ENCODE measurements at places on chromosomes 5 and 9.

DNA sequence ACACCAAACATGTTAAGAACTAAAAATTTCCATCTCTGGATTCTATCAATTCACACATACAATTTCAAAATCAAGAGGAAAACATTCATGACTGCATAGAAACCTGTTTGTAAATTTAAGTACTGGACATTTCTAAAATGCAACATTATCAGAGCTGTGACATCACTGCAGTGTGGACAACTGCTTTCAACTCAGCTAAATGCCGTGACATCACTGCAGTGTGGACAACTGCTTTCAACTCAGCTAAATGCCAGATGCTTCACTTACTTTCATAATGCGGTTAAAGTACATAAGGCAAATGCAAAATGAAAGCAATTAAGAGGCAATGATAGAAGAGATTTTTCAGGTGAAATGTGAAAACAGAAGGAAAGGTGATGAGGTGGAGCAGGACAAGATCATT lies 161.5 kb downstream of the ARL15 start:
- DNase-seq, result no peak

- no peak for DNase-seq
Observed at GRCh38 chr5:147310059-147310704, 75.4 kb downstream of the STK32A start.

DNA sequence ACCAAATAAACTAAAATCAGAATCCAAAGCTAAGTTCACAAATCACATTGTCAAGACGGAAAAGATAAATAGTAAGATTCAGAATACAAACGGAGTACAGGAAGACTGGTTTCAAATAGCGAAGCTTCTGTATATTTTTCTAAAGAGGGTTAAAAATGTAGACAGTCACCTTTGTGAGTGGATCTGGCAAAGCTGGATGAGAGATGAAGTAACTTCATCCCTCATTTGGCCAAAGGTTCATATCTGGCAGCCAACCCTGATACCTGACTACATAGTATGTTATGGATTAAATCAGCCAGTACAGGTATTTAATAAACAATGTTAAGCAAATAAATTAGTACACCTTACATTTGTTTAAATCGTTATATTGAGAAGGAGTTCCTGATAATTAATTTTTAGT lies 21.3 kb upstream of the DENND4C start:
- no peak for DNase-seq

- DNase-seq, result no peak
Observed at GRCh38 chr5:41457094-41457493, 53.3 kb downstream of the PLCXD3 start.

DNA sequence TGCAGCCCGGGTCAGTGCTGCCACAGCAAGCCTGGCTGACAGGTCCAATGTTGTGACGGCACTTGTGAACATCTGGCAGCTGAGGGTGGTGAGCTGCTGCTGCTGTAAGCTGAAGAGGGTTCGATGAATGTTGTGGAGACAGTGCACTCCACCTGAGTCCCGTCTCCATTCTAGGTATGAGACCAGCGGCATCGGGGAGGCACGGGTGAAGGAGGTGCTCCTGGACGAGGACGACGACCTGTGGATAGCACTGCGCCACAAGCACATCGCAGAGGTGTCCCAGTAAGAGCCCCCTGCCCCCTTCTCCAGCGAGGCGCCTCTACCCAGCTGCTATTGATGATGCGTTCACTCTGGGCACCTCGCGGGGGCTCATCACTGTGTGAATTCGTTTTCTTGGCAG lies 38.9 kb upstream of the CFAP157 start:
- no peak for DNase-seq
